ENCODE measurements at places on chromosomes 6 and 20. TPM values are rescaled to one million over a fixed set of nuclear protein-coding genes. Genes with fewer than 3 reads are reported as not detected.

PRIM2 gene
- 219 TPM for total RNA-seq

HLA-DPB1 gene
- total RNA-seq: 21.0 TPM

CTAGE9 gene
- not detected for total RNA-seq

UNC93A gene
- not detected for total RNA-seq

YTHDF1 gene
- 28.1 TPM for total RNA-seq

GLP1R gene
- not detected for total RNA-seq

HLA-DOA gene
- total RNA-seq: 0.11 TPM

IBTK gene
- 81.0 TPM for total RNA-seq

BMP2 gene
- total RNA-seq: 16.3 TPM

OR2H2 gene
- total RNA-seq: not detected

TP53TG5 gene
- not detected for total RNA-seq

OPRM1 gene
- not detected for total RNA-seq

OR2H1 gene
- total RNA-seq: not detected

CALHM4 gene
- not detected for total RNA-seq

SIM1 gene
- not detected for total RNA-seq

SALL4 gene
- 0.26 TPM for total RNA-seq

SGK2 gene
- 1.4 TPM for total RNA-seq

GSTA4 gene
- 69.5 TPM for total RNA-seq

FOXF2 gene
- 5.7 TPM for total RNA-seq

HSPA12B gene
- total RNA-seq: 0.22 TPM

PRDM13 gene
- not detected for total RNA-seq

XRN2 gene
- 124 TPM for total RNA-seq

DDX43 gene
- 2.8 TPM for total RNA-seq
